ENCODE measurements at places on chromosomes 2 and 18.

DNA sequence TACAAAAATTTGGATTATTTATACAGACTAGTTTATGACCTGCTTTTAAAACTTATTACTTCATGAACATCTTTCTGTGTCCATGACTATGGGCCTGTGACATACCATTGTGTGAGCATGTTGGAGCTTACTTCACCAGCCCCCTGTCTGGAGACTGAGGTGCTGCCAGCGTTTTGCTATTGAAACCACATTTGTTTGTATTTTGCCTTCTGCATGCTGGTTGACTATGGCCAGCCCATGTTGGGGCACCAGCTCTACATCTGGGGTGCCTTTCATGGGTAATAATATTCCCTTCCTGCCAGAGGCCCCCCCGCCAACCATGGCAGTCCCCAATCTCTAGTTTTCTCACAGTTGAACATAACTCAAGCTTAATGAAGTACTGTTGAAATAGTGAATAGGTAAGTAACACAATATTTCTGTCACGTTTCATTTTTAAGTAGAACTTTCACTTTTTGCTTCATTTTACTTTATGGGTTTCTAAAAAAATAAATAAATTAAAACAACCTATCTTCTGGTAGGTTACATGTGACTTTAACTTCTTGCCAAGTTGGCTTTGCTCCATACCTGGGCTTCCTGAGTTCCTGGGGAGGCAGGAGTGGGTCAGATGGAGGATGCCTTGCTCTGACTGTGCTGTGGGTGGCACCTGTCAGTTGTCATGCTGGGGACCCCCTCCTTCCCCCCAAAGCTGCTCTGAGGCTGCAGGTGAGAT is 63.9 kb downstream of the DGKD start:
- no peak for DNase-seq

- DNase-seq = no peak
Observed at GRCh38 chr2:241835611-241836010, 23.1 kb downstream of the PDCD1 start.

GRCh38 chr2:133947057-133947456 is 306.8 kb upstream of the MGAT5 start:
- no peak for DNase-seq

DNA sequence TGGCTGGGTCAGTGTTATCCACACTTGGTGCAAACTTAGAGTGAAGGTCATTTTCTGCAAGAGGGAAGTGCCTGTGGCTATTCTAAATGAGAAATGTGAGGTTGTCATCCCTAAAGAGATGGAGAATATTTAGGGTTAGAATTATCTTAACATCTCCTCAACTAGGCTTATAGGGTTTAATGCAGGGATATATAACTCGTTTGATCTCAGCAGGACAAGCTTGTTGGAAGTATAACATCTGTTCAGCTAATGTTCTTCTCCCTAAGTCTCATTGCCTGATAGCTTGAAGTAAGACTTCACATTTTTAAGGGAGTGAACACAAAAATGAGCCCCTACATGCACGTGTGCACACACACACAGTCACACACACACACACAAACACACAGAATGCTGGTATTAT is 75.9 kb upstream of the NRXN1 start:
- DNase-seq = no peak

DNA sequence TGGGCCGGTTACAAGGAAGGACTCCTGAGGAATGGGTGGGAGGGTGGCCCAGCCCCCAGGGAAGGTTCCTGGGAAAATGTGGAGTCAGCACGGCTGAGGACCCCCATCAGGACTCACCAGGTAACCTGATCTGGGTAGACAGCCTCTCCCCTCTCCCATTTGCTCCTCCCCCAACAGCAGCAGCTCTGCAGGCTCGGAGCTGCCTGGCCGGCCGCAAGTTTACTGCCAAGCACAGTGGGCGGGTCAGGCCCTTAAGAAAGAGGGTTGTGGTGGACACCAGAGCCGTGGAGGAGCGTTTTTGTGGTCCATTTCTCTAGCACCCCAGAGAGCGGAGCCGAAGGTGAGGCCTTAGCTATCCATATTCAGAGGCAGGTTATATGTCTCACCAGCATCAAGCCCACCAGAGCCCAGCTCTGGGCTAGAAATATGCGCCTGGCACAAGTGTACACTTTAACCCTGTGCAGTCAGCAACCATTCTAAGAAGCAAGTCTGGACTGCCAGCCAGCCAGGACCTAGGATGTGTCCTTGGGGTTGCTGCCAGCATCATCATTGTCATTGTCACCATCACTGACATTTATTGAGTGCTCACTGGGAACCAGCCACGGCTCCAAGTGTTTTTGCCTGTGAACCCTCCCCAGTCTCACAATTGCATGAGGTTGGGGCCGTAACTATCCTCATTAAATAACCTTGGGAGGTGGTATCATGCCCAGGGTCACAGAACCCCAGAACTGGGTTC is 190.1 kb downstream of the KLHL29 start:
- DNase-seq = peak; percentile 74

DNA sequence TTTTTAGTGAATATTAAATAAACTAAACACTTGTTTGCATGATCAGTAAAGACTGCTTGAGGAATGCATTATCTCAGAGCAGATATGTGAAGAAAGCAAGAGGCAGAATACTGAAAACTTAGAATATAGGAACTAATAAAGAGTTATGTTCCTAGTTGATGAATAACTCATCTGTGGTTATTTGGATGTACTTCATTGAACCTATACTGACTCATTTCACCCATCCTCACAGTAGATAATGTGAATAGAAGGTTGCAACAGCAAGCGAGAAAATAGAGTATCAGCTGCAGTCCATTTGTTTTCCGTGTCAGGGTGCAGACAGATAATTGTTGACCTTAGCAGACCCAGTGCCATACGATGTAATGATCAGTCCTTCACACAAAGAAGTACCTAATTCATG is 945.7 kb upstream of the LRRTM1 start:
- DNase-seq = no peak

DNA sequence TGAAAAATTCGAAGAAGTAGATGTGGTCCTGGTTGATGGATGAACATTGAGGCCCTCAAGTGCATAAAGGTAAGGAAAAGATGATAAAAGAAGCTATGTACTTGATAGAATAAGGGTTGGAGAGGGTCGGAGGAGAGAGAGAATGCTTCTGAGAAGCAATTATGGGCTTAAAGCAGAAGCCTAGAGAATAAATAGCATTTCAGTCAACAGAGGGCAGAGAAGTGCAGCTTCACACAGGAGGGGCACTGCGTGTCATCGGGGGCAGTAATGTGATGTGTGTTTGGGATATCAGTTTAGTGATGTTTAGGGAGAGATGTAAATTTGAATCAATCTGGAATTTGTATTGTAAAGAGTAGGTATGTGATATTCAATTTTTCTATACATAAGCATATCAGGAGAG is 334.5 kb downstream of the PIK3C3 start:
- no peak for DNase-seq

- DNase-seq = peak; percentile 8
Observed at GRCh38 chr2:27249159-27249890, 13.5 kb downstream of the SLC30A3 start.

DNA sequence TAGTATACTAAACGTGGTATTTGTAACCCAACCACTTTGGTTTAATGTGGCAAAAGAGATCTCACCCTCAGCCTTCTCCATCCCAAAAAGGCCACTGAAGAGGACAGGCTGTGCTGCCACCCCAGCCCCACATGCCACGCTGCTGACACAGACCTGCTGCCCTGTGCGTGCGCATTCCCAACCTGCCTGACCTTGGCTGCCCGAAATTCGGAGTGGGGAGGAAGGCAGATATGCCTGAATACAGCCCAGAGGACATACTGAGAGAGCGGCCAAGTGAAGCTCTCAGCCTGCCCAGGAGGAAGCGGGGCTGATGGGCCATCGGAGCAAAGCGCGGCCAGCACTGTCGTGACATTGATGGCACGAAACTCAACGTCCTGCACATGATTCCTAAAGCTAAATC is 70.0 kb downstream of the HDAC4 start:
- no peak for DNase-seq

DNA sequence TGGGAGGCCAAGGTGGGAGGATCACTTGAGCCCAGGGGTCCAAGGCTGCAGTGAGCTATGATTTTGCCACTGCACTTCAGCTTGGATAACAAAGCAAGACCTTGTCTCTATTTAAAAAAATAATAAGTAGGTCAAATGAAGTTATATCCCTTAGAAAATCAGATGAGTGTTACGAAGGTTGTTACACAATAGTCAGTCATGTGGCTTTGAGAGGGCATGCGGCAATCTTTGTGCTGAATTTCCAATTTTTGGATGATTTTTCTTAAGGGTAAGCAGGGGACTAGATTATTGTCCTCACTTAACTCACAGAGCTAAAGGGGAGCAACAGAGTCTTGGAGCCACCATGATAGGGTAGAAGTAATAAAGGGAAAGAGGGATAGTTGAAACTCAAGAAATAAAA is 71.8 kb downstream of the B3GNT2 start:
- no peak for DNase-seq

GRCh38 chr2:218961229-218961628 is 1.8 kb downstream of the CDK5R2 start:
- no peak for DNase-seq

GRCh38 chr18:46246101-46246500 is 141.9 kb downstream of the HAUS1 start:
- DNase-seq = no peak

Data from iPS-NIHi11 (cell line).